T-helper 17 cell (primary cell): ENCODE measurements at places on chromosomes 2 and 18.

DNA sequence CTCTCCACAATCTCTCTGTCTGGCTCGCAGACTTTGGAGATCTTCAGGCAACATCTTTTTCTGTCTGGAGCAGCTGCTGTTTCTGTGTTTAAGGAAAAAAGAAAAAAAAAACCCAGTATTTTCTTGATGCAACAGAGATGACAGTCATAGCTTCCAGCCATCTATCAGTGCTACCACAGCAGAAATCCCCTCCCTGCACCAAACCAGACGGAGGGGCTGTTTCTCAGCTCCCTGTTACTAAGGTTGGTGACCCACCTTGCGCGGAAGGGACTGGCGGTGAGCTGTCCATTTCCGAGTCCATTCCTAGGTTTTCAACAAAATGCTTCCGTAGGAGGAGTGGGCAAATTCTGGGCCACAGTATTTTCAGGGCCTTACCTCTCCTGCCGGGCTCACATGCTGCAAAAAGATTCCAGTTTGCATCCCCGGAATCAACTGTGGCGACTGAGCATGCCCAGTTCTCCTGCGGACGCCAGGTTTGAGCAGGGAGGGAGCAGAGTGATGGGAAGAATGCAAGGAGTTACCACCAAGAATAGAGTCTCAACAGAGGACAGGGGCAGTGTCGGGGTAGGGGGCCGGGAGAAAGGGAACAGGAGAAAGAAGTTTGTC, 1.2 kb downstream of the SLC4A10 start:
- DNase-seq: no peak

DNA sequence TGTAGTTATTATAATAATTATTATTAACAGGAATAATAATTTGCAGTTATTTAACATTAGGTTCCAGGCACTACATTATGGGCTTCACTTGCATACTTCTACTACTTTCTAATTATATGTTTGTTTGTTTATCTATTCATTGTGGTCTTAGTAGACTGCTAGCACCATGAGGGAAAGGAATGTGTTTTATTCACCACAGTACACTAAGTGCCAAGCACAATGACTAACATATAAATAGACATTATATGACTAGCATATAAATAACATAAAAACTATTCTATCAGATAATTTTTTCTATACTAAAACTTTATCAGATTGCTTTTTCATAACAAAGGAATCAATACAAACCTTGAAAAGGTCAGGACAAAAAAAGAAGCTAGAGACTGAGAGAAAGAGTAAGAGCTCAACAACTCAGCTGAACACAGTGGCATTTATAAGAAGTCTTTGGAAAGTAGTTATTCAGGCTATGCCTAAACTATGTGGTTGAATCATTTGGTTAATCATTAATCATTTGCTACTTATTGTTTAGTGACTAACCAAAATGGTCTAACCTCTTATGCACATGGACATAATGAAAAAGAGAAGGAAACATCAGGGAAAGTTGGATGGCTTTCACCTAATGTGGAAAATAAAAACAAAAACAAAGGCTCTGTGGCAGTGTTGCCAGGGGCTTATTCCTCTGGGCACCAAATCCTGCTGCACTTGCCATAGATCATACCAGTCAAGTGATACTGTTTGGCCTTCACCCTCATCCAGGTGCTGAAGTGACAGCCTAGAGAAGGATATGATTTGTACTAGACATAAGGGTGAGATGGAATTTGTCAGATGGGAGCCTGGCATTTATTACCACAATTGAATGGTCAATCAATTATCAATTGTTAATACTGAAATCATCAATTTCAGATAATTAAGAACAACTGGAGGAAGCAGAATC, 174.9 kb downstream of the ETAA1 start:
- no peak for DNase-seq

DNA sequence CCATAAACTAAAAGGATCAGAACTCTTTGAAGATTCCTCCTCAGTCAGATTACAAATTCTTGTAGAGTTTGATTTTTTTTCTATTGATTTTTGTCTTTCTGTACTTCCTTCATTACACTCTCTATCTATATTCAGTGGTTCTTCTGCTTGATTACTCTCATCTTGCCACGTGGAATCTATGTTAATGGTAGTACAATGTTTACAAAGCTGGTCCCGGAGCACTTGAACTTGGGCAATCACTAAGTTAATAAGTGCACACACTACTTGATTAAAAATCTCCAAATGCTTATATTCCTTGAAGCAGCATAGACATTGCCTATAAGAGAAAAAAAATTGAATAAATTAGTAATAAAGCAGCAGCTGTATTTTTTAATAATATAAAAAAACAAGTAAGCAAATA, 65.1 kb downstream of the USP34 start:
- DNase-seq: no peak

- no peak for DNase-seq
Measured at GRCh38 chr2:71787108-71787415, 333.7 kb downstream of the DYSF start.

GRCh38 chr2:53103679-53104078, 663.9 kb upstream of the CHAC2 start:
- DNase-seq: no peak

GRCh38 chr18:37285825-37286224, 279.8 kb downstream of the CELF4 start:
- DNase-seq: no peak
